Stimulated activated CD4-positive, alpha-beta T cell treated with anti-CD3 and anti-CD28 coated beads, Interleukin-1b, Interleukin-23, amount 100 ng/mL, for 1 hour (primary cell): ENCODE measurements at places on chromosomes 4 and X.

GRCh38 chr4:122746485-122746965 lies 14.0 kb downstream of the BBS12 start:
- DNase-seq, result no peak

- DNase-seq, result no peak
These were observed 66.5 kb upstream of the TTC29 start for GRCh38 chr4:147012059-147012707.

DNA sequence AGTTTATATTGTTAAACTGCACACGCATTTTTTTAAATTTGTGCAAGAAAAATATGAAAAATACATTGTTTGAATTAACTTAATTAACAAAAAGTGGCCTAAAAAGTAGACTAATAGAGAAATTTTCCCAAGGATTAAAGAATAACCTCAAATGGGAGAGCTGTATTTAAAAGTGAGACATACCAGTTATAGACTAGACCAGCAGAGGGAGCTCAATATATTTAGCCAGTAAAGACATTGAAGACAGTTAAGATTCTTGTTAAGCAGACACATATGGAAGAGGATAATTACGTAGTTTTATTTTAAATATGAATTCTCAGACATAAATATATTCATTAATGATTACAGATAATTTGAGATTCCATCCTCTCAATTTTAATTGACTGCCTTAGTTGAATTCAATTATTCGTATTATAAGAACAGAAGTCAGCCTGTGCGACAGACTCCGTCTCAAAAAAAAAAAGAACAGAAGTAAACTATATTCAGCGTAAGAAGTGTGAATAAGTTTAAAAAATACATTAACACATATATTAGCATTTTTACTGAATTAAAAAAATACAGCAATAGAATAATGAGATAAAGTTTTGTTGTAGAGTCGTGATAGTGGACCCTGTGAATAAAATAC lies 64.8 kb downstream of the GLRA3 start:
- no peak for DNase-seq

DNA sequence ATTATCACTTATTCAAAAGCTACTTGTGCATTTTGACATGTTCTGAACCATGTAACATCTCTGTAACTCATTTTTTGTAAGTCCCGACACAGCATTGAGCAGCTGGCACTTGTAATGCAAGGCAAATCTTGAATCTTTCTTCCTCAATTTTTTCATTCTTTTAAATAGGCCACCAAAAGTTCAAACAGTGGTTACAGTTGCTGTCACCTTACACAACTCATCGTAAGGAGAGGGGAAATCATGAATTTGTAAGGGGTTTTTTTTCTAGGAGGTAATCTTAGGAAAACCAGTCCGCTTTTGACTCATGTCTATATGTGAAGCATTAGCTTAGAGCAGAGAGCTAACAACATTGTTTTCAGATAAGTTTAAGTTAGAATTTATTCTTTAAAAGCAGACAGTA lies 124.5 kb downstream of the PDLIM5 start:
- DNase-seq, result no peak

DNA sequence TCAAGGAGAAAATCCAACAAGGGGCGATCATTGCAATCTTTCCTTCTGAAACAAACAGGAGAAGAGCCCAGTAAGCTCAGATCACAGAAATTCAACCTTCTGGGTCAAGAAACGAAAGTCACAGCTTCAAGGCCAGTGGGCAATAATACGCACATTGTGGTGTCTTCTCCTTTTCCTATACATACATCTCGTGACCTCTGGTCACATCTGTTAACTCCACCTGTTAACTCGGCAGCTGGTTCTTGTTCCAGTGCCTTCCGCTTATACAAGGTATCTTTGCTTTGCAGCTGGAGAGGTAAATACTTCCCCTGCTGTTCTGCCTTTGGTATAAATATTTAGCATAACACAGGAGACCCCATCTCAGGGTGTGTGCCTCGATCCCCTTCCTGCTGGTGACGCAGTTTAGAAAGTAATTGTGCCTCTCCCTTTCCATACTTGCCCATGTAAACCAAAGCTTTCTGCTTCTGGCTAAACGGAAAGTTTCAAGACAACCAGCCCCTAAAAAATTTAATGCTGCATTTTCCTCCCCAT lies 45.0 kb downstream of the CCDC149 start:
- no peak for DNase-seq

- no peak for DNase-seq
These were observed 39.6 kb downstream of the ZCCHC13 start for GRCh38 chrX:74343343-74344279.

DNA sequence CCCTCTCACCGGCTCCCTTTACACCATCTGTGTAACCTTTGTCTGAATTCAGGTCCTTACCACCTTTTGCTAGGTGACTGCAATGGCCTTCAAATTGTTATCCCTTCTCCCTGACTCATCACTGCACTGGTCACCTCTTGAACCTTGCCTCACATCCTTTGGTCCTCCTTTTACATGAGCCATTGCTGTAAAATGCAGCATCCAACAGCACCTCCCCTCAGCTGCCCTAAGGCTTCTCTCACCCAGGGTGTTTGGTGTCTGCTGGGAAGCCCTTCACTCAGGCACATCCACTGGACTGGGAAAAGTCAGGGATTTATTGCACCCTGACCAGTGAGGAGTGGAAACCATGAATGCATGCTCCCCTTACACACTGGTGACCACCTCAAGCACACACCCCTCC lies 192.5 kb upstream of the GATB start:
- DNase-seq, result no peak

GRCh38 chr4:21962691-21963090 lies 14.1 kb upstream of the KCNIP4 start:
- DNase-seq, result no peak

- no peak for DNase-seq
These were observed 26.2 kb downstream of the ARL9 start for GRCh38 chr4:56531823-56532222.
